ENCODE measurements at places on chromosomes 3 and 15.

GRCh38 chr3:73188707-73189106 lies 127.2 kb downstream of the EBLN2 start:
- no peak for DNase-seq

- no peak for DNase-seq
Measured at GRCh38 chr3:107684431-107684925, 161.7 kb downstream of the BBX start.

GRCh38 chr3:193826159-193826795 lies 233.3 kb downstream of the OPA1 start:
- no peak for DNase-seq

DNA sequence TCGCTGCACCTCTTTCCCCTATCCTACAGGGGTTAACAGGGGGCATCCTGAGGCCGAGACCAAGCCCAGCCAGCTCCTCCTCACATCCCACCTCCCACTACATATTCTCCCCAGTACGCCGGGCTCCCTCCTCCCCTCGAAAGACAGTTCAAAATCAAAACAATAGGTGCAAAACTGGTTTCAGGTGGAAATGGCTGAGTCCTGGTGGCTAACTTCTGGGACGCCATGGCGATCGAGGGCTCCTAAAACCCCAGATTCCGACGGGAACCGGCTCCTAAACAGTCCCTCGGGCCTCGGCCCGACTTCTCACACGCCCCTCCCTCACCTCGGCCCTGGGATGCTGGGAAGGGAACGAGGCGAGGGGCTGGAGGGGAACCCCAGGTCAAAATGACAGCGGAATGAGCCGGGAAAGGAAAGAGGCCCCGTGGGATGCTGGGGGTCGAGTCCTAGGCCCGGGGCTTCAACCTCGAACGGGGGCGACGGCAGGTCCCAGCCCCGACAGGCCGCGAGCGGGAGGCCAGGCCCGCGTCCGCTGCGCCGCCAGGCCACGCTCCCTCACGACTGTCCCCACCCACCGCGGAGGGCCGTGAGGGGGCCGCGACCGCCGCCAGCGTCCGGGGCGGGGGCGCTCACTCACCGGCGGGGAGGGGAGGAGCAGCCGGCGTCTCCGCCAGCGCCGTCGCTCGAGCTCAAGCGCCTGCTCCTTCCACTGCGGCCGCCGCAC lies 492 bp downstream of the TMCC1 start:
- DNase-seq: no peak

DNA sequence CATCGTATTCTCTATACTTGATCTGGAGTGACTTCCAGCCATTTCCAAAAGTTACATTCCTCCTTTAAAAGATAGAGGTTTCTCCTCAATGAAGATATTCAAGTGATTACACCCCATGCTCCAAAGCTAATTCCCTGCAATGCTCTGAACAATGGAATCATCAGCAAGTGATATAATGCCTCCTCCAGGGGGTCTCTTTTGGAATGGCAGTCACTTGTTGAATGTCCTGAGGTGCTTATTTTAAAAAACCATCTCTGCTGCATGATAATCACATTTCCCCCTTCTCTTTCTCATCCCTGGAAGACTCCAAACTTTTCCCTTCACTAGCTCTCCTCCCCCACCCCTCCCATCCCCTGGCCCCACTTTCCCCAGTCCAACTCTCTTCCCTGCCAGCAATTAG lies 2.6 kb downstream of the LHFPL4 start:
- DNase-seq: no peak

- DNase-seq: peak; percentile 13
Measured at GRCh38 chr3:24493746-24494617, 668 bp downstream of the THRB start.

DNA sequence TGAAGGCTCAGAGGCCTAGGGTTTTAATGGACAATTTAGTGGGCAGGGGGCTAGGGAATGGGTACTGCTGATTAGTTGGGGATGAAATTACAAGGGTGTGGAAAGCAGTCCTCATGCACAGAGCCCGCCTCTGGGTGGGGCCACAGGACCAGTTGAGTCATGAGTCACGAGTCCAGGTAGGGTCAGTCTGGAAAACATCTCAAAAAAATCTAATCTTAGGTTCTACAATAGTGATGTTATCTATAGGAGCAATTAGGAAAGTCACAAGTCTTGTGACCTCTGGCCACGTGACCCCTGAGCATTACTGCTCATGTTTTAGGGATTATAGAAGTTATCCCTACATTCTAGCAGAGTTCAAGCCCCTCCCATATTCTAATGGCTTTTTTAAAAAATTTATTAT lies 18.6 kb upstream of the IREB2 start:
- no peak for DNase-seq

DNA sequence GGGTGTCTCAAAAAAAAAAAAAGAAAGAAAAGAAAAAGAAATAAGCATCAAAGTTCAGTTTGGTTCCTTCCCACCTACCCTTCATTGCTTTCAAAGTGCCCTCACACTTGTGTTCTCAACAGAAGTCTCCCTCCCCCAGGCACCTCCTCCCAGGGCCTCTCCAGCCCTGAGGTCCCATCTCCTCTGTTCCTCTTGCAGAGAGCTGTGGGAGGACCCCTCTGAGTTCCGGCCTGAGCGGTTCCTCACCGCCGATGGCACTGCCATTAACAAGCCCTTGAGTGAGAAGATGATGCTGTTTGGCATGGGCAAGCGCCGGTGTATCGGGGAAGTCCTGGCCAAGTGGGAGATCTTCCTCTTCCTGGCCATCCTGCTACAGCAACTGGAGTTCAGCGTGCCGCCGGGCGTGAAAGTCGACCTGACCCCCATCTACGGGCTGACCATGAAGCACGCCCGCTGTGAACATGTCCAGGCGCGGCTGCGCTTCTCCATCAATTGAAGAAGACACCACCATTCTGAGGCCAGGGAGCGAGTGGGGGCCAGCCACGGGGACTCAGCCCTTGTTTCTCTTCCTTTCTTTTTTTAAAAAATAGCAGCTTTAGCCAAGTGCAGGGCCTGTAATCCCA lies 6.1 kb downstream of the CYP1A2 start:
- no peak for DNase-seq

GRCh38 chr3:125477701-125478100 lies 42.3 kb downstream of the SNX4 start:
- DNase-seq: no peak

DNA sequence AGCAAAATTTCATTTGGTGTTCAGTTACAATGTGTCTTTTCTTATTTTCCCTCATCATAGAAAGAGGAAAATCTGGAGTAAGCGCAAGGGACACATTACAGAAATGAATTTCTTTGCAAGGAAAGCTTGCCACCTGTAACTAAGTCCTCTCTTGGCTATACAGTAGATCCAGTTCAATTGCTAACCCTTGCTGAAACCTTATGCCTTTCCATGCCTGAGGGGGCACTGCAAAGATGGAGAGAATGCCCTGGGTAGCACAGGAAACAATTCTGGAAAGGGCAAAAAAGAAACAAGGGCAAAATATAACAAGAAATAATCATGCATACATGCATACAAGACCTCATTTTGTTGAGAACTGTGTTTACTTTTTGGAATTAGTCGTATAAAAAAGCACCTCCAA lies 4.3 kb downstream of the CADM2 start:
- DNase-seq: peak; percentile 16

DNA sequence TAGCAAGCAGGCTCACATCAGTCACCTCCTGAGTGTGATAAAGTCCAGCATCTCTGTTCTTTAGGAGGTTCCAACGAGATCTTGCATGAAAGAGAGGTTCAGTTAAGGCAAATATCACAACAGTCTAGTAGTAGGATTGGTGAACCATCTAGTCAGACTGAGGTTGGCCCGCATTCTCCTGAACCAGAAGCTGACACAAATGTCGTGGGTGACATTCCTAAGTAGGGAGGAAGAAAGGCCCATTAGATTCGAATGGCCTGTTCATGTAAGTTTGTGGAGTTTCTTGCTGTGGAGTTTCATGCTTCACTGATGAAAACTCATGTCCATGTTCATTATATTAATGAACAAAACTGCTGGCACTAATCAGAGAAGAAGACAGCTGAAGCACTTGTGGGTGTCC lies 66.7 kb upstream of the XCR1 start:
- no peak for DNase-seq

- DNase-seq: no peak
Measured at GRCh38 chr15:83565553-83566159, 88.3 kb upstream of the ADAMTSL3 start.

All from hippocampal formation (tissue), 2 donors.